ENCODE measurements at places on chromosomes 1 and 21. TPM values are rescaled to one million over a fixed set of nuclear protein-coding genes. Genes with fewer than 3 reads are reported as not detected.

The CYP4A22 gene
- not detected for total RNA-seq

The KIRREL1 gene
- total RNA-seq, result 77.3 TPM

DNA sequence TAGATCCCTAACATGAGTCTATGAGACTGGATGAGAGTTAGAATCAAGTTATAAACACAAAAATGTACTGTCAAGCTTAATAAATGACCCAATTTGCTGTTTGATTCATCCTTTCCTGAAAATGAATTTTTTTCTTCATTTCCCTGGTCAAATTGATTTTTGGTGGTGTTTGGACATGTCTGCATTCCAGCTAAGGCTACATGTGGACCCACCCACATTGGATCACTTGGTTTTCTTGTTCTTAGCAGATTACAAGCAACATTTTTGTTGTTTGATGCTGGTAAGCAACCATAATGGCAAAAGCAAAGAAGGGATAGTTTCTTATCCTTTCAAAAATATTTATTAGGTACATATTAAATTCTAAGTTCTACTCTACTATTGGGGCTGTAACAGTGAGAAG is 181.1 kb downstream of the NEK7 start:
- DNase-seq, result no peak

DNA sequence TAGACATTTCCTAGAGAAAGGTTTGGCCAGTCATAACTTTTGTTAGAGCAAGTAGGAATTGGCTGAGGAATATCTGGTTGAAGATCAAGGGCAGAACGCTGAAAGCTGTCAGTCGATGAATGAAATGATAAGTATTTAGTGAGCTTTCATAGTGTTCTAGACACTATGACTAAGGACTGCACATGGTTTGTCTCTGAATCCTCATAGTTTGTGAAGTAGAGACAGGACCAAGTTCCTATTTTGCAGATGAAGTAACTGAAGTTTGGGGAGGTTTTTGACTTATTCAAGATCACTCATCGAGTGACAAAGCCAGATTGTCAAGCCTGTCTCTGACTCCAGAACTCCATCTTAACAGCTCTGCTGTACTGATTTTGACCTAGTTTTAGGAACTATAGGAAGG is 4.7 kb downstream of the ELOA start:
- DNase-seq, result no peak

DNA sequence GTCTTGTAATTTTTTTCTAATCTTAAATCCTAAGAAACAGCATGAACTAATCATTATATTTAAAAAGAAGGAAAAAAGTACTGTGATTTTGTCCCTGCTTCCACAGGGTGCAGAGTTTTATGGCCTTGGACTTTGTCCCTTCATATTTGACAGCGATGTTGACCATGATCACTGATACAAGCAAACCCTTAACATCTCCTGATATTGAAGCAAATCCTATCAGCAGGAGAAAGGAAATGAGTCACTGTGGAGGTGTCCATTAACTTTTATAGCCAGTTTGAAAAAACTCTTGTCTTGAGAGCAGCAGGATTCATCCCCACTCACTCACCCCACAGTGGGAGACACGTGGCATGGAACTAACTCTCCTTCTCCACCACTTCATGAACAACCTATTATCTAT is 5.1 kb upstream of the REG4 start:
- peak; percentile 64 for DNase-seq

The DIRAS3 gene
- total RNA-seq, result not detected

The C4BPA gene
- not detected for total RNA-seq

DNA sequence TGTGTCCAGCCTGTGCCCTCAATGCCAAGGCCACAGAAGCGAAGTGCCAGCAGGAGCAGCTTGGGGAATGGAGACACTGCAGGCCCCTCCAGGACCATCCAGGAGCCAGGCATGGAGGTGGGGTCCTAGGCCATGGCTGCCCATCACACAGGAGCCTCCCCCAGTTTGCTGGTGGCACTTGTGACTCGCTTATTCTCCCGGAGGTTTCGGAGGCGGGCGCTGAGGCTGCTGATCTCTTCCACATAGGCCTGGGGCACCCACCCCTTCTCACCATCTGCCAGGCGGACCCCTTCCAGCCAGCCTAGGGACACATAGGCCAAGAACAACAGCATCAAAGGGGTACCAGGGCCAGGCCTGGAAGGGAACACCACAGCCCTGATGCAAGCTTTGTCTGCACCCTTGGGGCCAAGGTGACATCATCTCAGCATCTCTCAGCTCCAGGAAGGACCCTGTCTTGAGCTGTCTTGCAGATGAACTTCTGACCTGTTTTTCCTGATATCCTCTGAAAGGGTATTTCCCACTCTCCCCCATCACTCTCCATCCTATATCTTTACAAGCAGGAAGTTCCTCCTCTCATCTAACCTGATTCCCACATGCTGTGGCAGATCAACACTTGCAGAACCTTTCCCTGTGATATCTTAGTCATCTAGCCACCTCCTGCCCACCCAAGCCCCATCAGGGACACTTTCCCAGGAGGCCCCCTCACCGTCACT is 13.9 kb downstream of the ARHGEF19 start:
- no peak for DNase-seq

DNA sequence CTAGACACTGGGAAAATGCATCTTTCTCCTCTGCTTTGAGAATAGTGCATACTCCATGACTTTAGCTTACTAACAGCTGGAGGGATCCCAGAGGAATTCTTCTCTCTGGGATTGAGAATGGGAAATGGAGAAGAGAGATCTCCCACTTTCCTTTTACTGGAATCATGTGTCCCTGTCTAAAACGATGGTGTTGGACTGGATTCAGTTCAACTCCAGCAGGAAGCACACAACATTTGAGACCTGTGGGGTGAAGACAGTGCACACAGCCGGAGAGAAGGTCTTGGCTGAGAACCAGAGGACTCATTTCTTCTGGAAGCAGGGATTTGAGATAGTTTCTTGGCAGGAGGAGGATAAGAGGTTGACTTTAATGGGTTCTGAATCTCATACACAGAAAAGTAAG is 58.7 kb downstream of the TRABD2B start:
- no peak for DNase-seq

GRCh38 chr1:197672347-197672746 is 102.9 kb downstream of the DENND1B start:
- DNase-seq, result no peak

The UBIAD1 gene
- 7.1 TPM for total RNA-seq

The CFHR4 gene
- total RNA-seq, result not detected

- DNase-seq, result peak; percentile 13
These were observed 11.9 kb upstream of the RNPEP start for GRCh38 chr1:201970334-201971159.

DNA sequence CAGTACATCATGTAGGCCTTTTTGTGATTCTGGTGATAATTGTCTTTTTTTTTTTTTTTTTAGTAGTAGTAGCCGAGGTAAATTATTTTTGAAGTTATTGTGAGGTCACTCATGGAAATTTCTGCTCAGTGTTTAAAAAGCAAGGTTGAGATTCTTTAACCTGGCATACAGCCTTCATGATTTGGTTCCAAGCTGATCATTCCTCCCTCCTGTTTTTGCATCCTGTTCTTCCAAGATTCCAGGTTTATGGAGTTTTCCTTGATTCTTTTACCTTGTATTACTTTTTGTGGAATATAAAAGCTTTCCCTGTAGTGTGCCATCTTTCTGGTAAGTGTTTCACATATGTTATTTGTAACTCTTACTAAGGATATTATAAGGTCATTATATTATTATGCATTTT is 9.1 kb downstream of the ZFYVE9 start:
- no peak for DNase-seq

GRCh38 chr1:234750922-234751627 is 141.1 kb upstream of the IRF2BP2 start:
- DNase-seq, result no peak

DNA sequence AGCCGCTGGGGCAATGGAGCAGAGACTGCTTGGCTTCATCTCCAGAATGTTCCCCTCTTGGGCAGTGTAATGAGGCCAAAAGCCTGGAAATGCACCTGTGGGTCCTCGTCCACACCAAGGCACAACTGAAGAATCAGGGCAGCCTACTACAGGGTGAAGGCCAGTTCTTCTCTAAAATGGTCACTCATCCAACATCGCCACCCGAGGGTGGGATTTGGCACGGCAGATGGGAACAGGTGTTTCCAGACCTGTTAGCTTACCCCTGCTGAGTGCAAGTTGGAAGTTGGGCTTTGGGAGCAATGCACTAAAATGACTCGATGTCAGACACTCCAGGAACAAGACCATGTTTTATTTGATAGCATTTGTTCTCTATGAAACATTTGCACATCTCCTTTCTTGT is 543.7 kb downstream of the NPHP4 start:
- DNase-seq, result no peak

GRCh38 chr1:39409055-39409816 is 82.2 kb upstream of the BMP8A start:
- DNase-seq, result peak; percentile 83

The SAMD13 gene
- total RNA-seq, result 2.9 TPM

GRCh38 chr1:85148524-85149250 is 52.1 kb downstream of the SYDE2 start:
- DNase-seq, result peak; percentile 17

DNA sequence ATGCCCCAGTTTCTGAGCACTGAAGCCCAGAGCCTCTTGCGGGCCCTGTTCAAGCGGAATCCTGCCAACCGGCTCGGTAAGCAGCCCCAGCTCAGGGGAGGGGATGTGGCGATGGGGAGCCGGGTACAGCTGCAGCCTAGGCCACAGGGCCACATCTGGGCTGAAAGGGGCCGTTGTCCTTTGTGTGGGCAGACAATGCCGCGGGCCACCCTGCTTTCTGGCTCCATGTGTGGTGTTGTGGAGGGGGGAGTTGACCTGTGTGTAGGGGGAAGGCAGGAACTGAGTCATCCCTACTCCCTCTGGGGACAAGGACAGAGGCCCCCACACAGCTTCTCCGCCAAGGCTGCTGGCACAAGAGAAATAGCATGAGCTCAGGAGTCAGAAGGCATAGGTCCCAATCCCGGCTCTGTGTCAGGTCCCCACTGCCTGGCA is 26.0 kb downstream of the RPS6KA1 start:
- peak; percentile 97 for DNase-seq

DNA sequence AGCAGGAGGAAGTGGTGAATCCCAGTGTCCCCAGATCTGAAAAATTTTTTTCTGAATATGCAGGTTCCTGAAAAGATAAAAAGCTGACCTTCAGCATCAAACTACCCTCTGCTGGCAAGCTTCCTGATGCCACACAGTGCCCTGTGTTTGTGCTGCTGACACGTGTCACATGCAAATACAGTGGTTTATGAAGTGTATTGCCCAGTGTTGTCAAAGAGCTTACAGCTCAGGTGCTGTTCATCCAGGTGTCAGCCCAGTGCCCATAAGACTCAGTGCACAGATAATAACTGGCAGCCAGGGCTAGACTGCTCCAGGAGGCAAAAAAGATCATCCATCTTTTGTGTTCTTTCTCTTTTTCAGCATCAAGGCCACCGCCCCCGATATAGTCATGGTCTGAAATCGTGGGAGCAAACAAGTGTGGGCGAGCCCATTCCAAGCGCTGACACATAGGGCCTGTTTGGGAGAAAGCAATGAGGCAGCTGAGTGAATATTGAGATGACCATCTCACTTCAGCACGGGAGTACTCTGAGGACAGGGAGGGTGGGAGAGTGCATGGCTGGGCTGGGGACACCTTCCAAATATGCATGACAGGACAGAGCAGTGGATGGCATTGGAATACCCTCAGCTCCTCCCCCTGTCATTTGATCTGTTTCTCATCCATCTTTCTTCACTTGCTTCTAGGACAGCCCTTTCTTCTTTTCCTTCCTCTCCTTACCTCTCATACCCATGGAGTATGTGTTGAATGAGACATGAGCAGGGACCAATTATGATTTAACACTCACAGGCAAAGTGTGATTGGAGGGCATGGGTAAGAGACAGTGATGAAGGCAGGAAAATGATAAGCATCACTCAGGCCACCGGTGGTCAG is 6.4 kb upstream of the KCNK1 start:
- DNase-seq, result no peak

The AUNIP gene
- 10.0 TPM for total RNA-seq

The FAM151A gene
- not detected for total RNA-seq

The RIMS3 gene
- 0.84 TPM for total RNA-seq

The AMIGO1 gene
- 3.4 TPM for total RNA-seq

GRCh38 chr1:151774256-151774922 is 11.1 kb upstream of the MRPL9 start:
- DNase-seq, result no peak

GRCh38 chr1:223683586-223684487 is 18.3 kb upstream of the CAPN8 start:
- peak; percentile 40 for DNase-seq

The EDN2 gene
- total RNA-seq, result not detected

GRCh38 chr1:184982002-184982954 is 8.0 kb upstream of the NIBAN1 start:
- peak; percentile 70 for DNase-seq

- no peak for DNase-seq
These were observed 119.6 kb upstream of the ADGRL2 start for GRCh38 chr1:81681114-81681513.

GRCh38 chr1:200346700-200347099 is 63.1 kb downstream of the ZNF281 start:
- DNase-seq, result no peak

The TBX15 gene
- 0.24 TPM for total RNA-seq

- DNase-seq, result peak; percentile 55
These were observed 2.7 kb upstream of the OR10J4 start for GRCh38 chr1:159429074-159429861.

DNA sequence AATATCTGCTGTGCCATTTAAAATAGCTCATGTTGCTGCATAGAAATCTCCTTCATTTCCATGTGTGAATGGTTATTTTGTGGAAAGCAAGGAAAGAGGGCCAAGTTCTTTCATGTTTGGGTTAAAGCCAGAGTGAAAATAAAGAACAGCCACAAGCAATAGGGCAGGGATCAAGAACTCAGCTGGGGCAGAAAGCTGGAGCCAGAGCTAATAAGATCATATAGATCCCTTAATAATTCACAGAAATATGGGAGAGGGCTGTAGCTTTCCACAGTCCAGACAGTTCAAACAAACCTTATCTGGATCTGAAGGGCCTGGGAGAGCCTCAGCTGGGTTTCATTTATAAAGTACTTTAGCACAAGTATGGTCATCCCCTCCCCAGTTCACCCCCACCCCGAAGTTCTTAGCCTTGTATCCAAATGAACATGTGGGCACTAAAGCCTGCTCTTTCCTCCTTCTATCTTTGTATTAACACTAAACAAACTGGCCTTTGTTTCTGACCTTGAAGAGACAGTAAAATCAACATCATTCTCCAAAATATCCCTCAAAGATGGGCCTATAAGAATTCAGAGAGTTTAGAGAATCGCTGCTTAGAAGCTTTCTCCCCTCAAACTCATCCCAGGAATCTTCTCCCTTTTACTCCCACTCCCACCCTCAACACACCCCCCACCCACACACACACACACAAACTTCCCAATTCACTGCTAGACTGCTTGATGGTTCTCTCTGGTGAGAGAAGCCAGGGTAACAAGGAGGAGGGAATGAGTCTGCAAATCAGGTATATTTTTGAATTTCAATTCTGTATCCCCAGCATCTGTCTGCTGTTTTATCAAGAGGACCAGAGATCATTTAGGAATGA is 41.7 kb downstream of the UTP25 start:
- DNase-seq, result no peak
